ENCODE measurements at places on chromosomes 11 and 22.

GRCh38 chr11:26867286-26867685, 126.6 kb upstream of the FIBIN start:
- no peak for DNase-seq

GRCh38 chr22:24053481-24054226, 42.5 kb downstream of the CABIN1 start:
- DNase-seq: no peak

DNA sequence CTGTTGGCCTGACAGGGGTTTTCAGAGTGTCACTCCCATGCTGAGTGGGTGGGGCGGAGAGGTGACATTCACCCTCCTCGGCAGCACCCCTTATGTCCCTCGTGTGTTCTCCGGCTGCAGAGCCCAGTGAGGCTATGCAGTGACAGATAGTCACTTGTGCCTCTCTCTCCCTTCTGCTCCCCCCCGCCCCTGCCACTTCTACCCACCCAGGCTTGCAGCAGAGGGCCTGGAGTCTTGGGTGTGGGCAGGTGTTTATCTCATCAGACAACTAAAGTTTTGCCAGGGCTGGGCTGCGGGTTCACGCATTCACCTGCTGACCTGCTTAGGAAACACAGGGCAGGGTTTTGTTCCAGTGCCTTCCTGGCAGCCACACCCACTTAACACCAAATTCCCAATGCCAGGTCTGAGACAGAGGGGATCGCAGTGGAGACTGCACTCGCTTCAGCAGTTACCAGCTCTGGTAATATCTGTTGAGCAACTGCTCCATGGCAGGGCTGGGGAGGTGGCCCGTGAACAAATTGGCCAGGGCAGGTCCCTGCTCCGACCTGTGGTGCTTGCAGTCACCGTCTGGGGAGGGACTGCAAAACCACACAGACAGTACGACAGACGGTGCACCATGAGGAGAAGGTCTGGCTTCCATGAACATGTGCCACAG, 50.5 kb upstream of the ADA2 start:
- DNase-seq: no peak

DNA sequence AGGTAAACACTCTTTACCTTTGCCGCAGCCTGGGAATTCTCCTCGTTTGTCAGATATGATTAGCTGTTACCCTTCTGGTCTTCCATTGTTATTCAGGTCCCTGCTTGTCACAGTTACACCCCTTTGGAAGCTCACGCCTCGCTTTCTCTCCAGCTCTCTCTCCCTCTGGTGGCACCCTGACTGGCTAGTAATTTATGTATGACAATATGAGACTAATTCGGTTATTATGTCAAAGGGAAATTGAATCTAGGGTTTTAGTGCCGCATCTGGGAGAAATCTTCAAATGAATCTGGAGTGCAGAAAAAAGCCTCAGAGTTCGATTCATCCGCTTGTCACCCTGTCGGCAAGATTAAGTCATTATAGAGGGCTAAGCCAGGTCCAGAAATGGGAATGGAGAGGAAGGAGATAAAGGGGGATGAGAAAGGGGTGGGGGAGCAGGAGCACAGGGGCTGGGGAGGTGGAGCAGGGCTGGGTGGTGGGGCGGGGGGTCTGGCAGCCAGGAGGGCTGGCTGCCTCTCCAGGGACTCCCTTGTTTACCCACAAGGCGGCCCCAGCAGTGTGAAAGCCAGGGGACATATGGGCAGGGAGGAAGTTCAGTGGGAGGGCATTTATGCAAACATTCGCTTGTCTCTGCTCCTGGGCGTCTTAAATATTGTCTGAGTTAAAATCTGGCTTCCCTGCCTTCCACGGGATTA, 179.0 kb upstream of the NECTIN1 start:
- no peak for DNase-seq

DNA sequence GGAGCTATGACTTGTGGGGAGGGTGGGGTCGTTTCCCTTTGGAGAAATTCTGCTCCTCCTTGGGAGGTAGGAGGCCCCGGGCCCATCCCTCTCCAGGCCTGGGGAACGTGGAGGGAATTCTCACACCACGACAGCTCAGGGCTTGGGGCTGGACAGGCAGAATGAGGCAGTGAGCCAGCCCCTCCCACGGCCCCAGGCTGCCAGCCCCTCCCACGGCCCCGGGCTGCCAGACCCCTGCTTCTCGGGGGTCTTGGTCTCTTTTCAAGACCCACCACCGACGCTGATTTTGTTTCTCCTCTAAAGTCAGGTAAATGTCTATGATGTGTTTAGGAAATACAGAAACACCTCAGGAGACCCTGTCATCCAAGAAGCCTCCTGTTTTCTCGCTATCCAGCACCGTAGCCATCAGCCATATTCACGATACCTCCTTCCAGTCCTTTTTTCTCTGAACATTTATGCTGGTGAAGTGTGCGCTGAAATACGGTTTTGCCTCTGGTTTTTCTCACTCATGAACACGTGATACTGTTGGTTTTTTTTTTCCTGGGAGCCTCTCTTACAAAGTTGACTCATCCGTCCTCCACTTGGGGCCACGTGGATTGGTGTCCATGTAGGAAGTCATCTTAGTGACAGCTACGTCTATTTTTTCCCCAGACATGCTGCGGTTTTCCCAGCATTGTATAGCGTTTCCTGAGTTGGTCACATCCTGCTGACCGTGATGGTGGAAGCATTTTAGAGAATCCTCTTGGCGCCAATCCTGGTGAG, 1219.6 kb downstream of the BRD1 start:
- DNase-seq: no peak

DNA sequence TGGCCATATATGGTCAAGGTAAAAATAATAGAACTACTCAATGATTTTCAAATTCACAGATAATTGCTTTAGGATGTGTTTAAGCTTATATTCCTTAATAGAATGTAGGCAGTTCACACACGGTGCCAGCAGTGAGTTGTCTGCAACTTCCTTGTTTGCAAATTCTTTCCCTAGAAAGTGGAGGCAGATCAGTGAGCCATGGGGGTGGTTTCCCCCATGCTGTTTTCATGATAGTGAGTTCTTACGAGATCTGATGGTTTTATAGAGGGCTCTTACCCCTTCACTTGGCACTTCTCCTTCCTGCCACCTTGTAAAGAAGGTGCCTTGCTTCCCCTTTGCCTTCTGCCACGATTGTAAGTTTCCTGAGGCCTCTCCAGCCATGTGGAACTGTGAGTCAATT, 111.8 kb upstream of the LMO1 start:
- DNase-seq: no peak

GRCh38 chr11:78740199-78741071, 165.8 kb upstream of the NARS2 start:
- DNase-seq: no peak

- no peak for DNase-seq
Observed at GRCh38 chr11:27453701-27454100, 18.9 kb downstream of the LGR4 start.

DNA sequence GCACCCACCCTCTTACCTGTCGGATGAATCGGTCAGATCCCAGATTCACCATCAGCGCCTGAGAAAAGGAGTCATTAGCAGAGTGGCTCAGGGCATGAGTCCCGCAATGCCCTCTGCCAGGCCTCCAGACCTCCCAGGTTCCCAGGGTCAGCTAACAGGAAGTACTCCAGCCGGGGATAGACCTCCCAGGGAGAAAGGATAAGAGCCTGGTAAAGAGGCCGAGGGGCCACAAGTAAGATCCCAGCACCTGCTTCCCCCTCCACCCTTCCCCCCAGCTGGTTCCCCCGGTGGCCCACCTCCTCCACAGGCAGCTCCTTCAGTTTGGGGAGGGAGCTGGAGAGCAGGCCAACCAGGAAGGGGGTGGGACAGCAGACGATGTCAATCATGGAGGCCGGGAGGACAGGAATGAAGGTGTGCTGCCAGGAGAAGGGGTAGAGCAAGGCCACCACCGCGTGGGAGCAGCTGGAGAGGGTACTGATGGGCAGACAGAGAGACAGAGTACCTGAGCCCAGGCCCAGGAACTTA, 16.4 kb downstream of the RPL27A start:
- DNase-seq: no peak

DNA sequence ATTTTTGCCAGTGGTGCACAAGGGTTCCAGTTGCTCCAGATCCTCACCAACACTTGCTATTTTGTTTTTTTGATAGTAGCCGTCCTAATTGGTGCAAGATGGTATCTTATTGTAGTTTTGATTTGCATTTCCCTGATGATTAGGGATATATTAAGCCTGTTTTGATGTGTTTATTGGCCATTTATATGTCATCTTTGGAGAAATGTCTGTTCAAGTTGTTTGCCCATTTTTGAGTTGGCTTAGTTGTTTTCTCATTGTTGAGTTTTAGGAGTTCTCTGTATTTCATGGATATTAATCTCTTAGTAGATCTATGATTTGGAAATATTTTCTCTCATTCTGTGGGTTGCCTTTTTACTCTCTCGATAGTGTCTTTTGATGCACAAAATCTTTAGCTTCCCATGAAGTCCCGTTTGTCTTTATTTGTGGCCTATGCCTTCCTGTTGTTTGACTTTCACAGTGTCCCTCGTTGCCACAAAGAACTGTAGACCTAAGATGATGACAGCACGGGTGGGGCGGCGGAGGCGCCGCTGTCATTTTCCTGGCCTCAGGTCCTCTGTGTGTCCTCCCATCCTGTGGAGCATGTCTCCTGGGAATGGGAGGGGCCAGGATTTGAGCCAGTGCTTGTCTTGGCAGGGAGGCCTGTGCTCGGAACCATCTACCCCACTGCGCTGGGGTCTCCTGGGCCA, 33.5 kb downstream of the LRP5 start:
- no peak for DNase-seq

- no peak for DNase-seq
Observed at GRCh38 chr22:26447584-26448329, 18.7 kb downstream of the ASPHD2 start.

GRCh38 chr11:70687716-70688115, 289.4 kb downstream of the CTTN start:
- DNase-seq: no peak

GRCh38 chr22:47201186-47201995, 438.9 kb downstream of the TBC1D22A start:
- no peak for DNase-seq

- DNase-seq: no peak
Observed at GRCh38 chr11:71370895-71371673, 77.1 kb downstream of the DHCR7 start.

DNA sequence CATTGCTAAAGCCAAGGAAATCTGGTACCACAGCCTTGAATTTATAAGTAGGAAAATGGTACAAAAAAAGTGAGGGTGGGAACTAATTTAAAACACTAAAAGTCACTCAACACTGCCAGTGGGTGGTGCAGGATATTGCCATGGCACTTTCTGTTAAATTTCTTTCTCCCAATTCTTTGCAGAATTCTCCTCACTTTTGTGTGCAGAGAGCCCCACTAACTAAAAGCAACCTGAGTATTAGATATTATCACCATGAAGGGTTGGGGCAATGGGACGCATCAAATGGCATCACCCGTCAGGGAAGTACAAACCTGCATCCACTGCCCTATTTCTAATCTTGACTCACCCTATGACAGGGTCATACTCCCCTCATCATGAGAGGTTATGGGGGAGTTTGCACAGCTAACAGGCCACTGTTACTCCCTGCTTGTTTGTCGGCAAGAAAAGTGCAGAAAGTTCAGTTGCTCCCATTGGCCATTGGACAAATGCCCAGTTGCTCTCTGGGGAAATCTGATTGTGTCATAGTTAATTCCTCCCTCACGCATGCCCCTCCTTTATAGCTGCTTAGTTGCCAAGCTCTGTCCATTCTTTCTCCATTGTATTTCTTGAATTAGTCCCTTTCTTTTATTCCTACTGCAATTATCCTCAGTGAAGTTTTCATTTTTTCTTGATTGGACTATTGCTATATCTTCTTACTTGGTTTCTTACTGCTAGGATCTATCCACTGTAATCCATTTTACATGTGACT, 93.8 kb upstream of the BLID start:
- no peak for DNase-seq

- DNase-seq: no peak
Observed at GRCh38 chr11:66651016-66651415, 12.5 kb downstream of the RBM4 start.

- no peak for DNase-seq
Observed at GRCh38 chr11:74138572-74138971, 32.2 kb downstream of the C2CD3 start.

DNA sequence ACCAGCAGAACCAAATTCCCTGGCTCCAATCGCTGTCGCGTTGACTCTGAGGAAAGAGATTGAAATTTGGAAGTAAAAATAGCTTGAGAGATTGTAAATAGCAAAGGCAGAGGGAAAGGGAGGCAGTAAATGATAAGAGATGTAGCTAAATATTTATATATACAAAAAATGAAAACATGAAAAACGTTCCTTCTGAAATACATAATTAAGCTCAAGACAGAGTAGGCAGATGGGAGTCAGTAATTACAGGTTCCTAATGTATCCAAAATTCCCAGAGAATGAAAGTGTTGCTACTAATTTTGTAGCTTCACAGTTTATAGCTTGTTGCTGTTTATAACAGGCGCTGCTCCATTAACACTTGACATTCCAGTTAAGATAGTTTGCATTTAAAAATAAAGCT, 648.7 kb downstream of the KCNA4 start:
- DNase-seq: no peak

GRCh38 chr11:107957109-107957588, 28.9 kb downstream of the RAB39A start:
- DNase-seq: no peak

DNA sequence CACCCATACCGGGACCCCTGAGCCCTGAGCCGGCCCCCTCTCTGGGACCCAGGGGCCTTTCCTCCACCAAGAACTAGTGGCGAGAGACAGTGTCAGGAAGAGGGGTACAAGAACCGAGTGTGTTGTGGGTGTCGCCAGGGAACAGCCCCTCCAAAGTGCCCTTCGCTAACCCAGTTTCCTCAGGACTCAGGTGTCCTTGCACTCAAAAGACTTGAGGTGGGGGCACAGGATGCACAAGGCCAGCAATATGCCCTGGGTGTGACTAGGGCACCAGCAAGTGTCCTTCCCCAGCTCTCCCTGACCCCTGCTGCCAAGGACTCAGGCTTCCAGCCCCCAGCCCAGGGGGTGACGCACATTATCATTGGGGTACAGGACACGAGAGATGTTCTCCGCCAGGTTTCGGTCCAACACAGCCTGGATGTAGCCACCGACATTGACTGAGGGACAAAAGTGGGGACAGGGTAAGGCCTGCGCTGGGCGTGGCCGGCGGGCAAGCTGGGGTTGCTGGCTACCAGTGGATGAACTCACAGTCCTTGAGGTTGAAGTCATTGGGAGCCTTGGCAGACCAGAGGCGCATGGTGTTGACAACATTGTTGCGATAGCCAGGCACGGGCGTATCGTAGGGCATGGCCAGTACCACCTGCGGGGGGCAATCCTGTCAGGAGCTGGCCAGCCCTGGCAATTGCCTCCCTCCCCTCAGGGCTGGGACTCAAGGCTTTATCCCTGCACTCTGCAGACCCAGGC, 4.7 kb downstream of the PYGM start:
- DNase-seq: no peak

DNA sequence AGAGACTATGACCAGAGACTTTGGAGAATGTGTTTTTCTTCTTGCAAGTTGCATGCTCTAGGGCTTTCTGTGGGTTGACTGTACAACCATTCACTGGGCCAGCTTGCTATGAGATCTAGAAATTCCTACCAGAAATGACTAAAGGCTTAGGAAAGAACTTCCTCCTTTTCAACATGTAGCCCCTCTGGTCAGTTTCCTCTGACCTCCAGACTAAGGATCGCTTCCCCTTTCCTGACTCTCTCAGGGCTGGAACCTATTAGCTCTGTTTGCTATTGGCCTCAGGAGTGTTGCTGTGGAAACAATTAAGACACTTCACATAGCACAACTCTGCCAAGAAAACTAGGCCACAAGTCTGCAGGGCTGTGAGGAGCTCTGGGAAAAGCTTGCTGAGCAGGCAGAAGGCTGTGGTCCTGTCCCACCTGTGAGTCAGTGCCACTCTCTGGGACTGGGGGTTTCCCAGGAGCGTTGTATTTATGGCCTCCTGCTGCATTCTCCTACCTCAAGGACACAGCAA, 10.7 kb downstream of the CRY2 start:
- DNase-seq: no peak

GRCh38 chr11:117833401-117833891, 8.9 kb upstream of the FXYD2 start:
- no peak for DNase-seq

Data from stimulated activated CD4-positive, alpha-beta T cell treated with anti-CD3 and anti-CD28 coated beads, Interleukin-1b, Interleukin-23, amount 100 ng/mL, for 24 hours (primary cell).